Aorta (tissue), 5 donors: ENCODE measurements at places on chromosomes 11 and 22.

DNA sequence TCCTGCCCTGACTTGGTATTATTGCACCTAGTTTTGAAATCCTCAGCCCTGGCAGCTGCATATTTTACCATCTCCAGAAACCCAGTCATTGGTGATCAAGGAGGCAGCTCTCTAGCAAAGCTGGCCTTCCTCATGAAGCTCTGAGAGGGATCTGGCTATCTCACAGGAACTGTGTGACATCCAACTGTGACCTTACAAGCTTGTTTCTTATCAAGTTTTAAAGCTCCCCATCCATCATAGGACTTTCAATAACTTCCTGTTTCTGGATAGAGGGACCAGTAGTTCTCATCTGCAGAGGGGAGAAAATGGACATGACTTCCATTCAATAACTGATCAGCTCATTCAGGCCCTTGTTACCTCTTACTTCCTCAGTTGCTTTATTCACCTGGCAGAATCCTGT lies 18.2 kb downstream of the CALCA start:
- DNase-seq: no peak

- DNase-seq: peak; percentile 50
These were observed 15.3 kb upstream of the IL17REL start for GRCh38 chr22:50027639-50028537.

GRCh38 chr11:92909214-92909613 lies 60.2 kb upstream of the MTNR1B start:
- DNase-seq: no peak

- DNase-seq: no peak
These were observed 20.4 kb downstream of the PSMD13 start for GRCh38 chr11:256952-257737.
